Activated CD4-positive, alpha-beta memory T cell treated with anti-CD3 and anti-CD28 coated beads for 36 hours (primary cell): ENCODE measurements at places on chromosomes 5 and 9.

DNA sequence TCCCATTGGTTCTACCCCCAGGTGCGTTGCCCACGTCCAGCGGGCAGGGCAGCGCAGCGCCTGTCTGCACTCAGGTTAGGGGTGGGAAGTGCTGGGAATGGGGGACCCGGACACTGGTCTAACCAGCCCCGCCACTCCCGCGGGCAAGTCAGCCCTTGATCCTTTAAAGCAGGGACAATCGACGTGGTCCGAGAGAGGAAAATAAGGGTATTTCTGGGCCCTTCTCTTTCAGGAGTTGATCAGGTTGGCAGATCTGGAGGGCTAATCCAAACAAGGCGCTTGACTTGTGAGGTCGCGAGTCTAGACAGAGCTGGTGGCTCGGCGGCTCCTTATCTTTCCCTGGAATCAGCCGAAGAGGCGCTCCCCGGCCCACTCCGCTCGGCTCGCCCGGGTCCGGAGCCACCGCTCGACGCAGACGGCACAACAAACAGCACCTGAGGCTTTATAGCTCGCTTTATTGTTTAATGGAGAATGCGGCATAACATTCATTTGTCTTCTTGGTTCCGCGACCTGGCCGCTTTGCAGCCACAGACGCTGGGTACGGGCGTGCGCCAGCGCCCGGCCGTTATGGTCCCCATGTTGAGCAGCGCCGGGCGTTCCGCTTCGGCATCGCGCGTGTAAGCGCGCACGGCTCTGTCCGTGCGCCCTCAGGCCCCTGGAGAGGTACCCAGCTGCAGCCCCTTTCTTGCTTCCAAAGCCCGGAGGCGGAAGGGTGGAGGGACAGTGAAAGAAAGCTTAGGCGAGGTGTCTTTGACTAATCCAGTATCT is 15.8 kb downstream of the ISL1 start:
- DNase-seq: no peak

DNA sequence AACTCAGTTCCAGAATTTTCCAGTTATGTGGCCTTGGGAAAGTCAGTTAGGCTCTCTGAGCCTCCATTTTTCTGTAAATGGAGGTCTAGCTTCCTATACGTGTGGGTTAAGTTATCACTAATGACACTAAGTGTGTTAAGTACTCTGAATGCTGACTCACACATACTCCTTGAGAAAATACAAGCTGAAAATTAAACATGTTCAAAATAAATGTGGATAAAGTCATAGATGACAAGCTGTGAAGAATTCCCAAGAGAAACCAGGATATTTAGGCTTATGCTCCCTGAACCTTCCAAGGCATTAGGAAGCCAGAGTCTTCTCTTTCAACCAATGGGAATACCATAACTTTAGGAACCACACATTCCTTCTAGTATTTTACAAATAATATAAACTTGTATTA is 58.1 kb downstream of the ABCA1 start:
- DNase-seq: no peak

GRCh38 chr9:16363073-16363781 is 507.2 kb downstream of the BNC2 start:
- DNase-seq: no peak

GRCh38 chr5:15897656-15898055 is 281.9 kb downstream of the MARCHF11 start:
- DNase-seq: no peak

- DNase-seq: no peak
Observed at GRCh38 chr5:73674669-73675004, 48.6 kb downstream of the ARHGEF28 start.

DNA sequence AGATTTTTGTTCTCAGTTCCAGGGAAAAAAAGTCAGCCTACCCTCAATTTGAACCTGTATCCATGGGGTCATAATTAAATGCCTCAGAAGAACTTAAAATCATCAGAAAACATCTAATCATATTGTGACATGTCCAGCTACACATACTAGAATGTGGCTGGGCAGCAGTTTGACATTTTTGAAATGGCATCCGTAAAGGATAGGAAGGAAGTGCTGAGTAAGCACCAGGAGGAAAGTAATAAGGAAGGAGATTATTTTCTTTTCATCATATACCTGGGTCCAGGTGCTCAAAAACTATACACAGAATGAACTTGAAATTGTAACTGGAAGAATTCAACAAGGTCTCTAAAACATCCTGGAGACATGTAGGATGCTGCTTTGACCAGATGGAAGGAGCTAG is 116.9 kb upstream of the RAI14 start:
- no peak for DNase-seq

GRCh38 chr9:110744715-110745384 is 76.3 kb downstream of the MUSK start:
- DNase-seq: no peak

DNA sequence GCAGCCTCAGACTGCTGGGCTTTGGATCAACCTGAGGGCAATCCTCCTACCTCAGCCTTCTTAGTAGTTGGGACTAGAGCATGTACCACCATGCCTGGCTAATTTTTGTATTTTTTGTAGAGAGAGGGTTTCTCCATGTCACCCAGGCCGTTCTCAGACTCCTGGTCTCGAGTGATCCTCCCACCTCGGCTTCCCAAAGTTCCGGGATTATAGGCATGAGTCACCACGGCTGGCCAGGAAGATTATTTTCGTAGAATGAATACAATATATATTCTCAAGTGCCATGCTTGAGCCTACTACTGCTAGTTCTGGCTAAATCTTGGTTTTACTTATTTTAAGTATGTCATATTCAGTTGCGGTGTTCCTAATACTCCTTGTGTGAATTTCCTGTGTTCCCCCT is 88.2 kb upstream of the CLINT1 start:
- no peak for DNase-seq

DNA sequence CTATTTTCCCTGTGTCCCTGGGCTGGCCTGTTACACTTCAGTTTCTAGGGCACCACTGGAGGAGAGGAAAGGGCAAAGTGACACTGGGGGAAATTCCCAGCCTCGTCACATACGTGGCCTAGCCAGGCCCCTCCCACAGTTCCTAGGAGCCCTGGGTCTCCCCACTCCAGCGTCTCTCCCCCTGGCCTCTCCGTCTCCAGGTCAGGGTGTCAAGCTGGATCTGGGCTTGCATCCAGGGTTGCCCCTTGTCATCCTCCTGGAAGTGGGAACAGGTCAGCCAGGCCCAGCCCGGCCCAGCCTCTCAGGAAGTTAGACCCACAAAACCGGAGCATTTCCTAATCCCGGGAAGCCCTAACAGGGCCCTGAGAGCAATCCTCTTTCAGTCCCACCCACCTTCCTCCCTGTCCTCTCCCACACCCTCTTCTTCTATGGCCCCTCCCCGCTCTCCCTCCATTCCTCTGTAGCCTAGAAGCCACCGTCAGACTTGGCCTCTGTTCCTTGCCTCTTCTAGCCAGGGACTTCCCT is 4.7 kb upstream of the TNIP1 start:
- peak; percentile 79 for DNase-seq

- DNase-seq: peak; percentile 86
Observed at GRCh38 chr9:131739959-131740648, at the start of gene RAPGEF1. Gene RAPGEF1 (minus strand): TSS chr9:131740076. CDS start chr9:131739830, 246 bp downstream.

- no peak for DNase-seq
Observed at GRCh38 chr9:4318741-4319140, 18.9 kb upstream of the GLIS3 start.

GRCh38 chr9:131403493-131403773 is 9.5 kb downstream of the PRRC2B start:
- DNase-seq: no peak

DNA sequence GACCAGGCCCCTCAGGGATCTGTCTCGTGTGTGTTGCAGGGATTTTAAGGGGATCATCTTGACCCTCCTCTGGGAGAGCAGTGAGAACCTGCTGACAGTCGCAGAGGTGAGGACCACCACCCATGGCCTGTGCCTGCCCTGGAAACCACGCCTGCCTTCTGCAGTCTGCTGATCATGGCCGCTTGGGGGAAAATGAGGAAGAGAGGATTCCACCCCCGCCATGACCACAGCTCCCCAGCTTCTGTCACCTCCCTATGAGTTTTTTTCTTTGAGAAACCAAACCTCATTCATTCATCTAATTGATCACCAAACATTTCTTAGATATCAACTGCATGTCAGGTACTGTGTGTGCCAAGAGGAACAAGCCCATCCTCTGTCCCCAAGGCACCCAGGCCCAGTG is 46.3 kb upstream of the TDRD7 start:
- no peak for DNase-seq

- no peak for DNase-seq
Observed at GRCh38 chr5:97097326-97098230, 44.8 kb downstream of the LIX1 start.

GRCh38 chr5:166338801-166339200 is 1952.6 kb upstream of the WWC1 start:
- DNase-seq: no peak

DNA sequence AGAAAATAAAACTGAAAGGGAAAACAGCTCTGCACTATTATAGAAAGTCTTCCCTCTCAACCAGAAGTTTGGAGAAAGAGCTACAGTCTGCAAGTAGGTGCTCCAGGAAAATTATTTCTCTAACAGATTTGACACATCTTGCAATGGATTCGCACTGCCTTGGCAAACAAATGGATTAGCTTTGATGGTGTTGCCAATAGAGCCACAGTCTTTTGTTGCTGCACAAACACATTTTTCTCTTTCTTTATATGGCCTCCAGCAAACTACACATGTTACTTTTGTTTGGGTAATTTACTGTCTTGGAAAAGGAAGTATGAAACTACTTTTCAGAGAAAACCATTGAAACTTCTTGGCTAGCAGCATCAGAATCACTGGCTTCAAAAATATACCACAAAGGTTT is 523.1 kb downstream of the EFNA5 start:
- DNase-seq: no peak

DNA sequence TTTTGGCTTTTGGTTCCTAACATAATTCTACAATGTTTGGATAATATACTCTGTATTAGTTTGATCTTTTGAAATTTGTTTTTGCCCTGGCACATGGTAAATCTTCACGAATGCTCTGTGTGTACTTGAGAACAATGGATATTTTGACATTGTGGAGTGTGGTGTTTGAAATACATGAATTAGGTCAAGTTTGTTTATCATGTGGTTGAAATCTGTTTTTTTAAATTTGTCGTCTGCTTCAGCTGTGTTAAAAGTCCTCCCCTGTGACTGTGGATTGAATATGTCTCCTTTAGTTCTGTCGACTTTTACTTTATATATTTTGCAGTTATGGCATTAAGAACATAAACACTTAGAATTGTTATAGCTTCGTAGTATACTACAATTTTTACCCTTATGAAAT is 60.3 kb downstream of the DUSP1 start:
- DNase-seq: no peak

GRCh38 chr9:133577737-133578112 is 31.5 kb downstream of the FAM163B start:
- no peak for DNase-seq

GRCh38 chr5:23494558-23494957 is 12.9 kb upstream of the PRDM9 start:
- no peak for DNase-seq

- DNase-seq: no peak
Observed at GRCh38 chr5:137453483-137454080, 45.5 kb downstream of the SPOCK1 start.

- no peak for DNase-seq
Observed at GRCh38 chr5:3024976-3025375, 273.5 kb upstream of the IRX2 start.

- DNase-seq: no peak
Observed at GRCh38 chr9:120481846-120482245, 98.1 kb downstream of the CDK5RAP2 start.

- DNase-seq: no peak
Observed at GRCh38 chr5:150912312-150912814, 7.6 kb upstream of the ZNF300 start.

- no peak for DNase-seq
Observed at GRCh38 chr5:170642776-170643436, 139.1 kb downstream of the KCNIP1 start.

- DNase-seq: no peak
Observed at GRCh38 chr5:154508114-154508513, 30.1 kb upstream of the HAND1 start.

- no peak for DNase-seq
Observed at GRCh38 chr9:87661241-87661640, 64.7 kb upstream of the CTSL start.

DNA sequence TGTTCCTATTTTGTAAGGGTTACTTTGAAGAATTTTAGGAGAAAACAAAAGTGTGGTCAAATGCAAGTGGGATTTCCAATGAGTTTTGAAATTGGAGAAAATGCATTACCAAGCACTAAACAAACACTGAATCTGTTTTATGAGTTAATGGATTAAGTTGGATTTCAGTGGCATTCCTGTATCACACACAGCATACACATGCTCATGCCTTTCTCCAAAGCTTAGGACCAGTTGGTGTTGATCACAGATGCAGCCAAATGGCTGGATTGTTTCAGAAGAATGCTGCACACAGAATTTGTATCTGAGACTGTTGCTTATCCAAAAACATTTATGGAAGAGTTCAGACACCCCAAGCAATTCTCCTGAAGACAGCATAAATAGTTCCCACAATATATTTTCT is 611.1 kb downstream of the ACTL7B start:
- no peak for DNase-seq

DNA sequence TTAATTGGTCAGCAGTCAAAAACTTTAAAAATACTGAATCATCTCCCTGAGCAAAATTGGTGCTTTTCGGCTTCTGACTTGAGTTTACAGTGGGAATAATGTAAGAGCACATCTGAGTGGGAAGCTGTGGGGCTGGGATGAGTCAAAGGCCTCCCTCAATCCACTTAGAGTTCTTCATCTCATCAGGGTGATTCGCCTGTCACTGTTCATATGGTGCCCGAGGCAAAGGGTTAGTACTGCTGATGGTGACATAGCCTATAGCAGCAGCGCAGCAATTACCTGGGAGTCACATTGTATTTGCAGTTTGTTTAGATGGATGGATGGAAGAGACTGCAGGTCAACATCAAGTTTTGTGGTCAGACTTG is 113.8 kb upstream of the ZNF608 start:
- DNase-seq: no peak

GRCh38 chr5:122366501-122366900 is 54.5 kb downstream of the SNCAIP start:
- no peak for DNase-seq

GRCh38 chr9:128505414-128505765 is 871 bp downstream of the GLE1 start:
- no peak for DNase-seq

DNA sequence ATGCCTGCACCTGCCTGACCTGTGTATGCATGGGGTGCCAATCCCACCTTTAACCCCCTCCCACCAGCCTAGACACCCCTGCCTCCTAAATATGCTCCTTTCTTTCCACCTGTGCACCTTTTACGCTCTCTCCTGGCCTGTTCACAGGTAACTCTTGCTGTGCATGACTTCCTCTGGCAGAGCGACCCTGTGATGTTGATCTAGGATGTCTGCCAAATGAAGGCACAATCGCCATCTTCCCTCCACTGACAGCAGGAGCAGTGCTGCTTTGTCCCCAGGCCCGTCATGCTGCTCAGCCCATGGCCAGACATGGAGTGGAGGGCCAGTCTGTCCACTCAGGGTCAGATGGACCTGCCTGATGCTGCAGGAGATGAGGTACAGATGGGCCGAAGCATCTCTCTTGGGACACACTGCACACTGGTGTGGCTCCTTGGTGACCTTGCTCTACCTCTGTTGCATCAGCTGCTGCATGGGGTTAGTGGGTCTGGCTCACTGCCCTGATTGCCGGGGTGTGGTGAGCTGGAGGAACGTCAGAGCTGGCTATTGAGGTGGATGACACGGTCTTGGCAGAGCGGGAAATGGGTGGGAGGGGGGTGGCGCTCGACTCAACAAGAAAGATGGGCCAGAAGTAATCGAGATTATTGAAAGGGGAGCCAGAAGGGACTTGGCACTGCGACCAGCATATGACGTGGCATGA is 101.7 kb upstream of the PITX1 start:
- no peak for DNase-seq

GRCh38 chr5:175223291-175223690 is 220.7 kb downstream of the DRD1 start:
- no peak for DNase-seq

GRCh38 chr9:136544964-136545691 is 720 bp downstream of the NOTCH1 start:
- peak; percentile 81 for DNase-seq
